Panc1 (cell line): ENCODE measurements at places on chromosomes 2 and 18.

- no peak for DNase-seq
These were observed 30.0 kb downstream of the ADCYAP1 start for GRCh38 chr18:934518-935133.

DNA sequence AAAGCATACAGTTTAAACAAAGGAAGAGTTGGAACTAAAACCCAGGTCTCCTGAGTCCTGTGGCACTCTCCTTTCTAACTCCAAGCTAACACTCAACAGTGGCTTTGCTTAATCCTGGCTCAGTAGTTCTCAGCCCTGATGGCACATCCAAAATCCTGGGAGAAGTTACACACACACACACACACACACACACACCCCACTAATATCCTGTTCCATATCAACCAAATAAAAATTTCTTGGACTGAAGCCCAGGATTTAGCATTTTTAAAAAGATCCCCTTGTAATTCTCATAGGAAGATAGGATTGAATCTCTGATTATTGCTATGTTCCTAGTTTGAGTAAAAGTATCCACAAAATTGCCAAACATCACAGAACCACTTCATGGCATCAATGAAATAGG lies 136.1 kb upstream of the RIOK3 start:
- DNase-seq = no peak

DNA sequence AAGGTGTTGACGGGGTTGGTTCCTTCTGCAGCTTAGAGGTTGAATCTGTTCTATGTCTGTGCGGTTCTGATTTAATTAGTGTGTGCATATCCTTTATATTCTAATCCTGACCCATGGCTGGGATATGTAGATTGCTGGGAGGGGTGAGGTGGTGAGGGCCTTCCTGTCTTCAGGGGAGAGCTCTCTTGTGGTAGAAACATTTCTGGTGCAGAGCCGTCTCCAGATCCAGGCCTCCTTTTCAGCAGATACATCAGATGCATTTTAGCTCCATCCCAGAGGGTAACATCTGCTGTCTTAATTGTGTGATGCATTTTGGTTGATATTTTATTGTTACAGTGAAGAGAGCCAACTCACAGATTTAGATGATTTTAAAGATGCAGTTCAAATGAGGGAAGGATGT lies 227.8 kb downstream of the AGAP1 start:
- no peak for DNase-seq

GRCh38 chr18:79523736-79524180 lies 128.0 kb downstream of the NFATC1 start:
- DNase-seq = no peak

- DNase-seq = no peak
These were observed 75.6 kb downstream of the LDAH start for GRCh38 chr2:20747317-20747716.

DNA sequence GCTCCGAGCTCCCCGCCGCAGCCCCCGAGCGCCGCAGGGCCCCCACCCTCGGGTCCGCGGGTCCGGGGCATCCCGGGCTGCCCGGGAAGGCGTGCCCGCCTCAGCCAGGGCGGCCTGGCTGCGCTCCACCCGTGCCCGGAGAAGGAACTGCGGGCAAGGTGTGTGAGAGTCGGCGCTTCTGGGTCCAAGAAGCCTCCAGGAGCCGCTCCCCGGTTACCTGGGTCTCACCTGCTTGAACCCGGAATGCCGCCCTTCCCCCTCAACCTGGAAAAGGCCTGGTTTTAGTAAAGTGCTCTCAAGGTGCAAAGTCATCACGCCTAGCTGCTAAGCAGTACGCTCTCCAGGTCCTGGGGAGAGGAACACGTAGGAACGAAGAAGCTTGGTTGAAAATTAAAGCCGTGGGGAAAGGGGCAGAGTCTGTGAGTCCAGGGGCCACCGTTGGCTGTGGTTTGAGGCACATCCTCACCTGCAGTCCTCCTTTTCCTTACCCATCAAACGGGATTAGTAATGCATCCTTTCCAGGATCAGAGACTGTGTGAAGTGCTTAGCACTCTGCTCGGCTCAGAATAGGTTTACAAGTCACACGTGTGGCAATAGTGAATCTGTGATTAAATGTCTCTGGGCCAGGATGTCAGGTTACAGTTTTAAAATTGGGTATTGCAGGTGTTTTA lies 1.2 kb downstream of the ASAP2 start:
- no peak for DNase-seq

DNA sequence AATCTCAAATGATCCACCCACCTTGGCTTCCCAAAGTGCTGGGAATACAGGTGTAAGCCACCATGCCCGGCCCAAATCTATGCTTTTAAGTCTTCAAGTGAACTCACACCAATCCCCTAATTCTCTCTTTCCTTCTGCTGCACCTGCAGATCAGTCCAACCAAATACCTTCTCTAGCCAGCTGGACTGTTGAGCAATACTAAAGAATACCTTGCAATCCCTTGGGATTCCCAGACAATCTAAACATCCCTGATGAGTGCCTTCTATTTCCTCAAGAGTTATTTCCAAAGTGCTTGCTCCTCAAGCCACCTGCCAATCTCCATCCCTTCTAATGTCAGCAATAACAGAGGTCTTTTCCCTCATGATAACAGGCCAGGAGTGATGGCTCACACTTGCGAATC lies 48.6 kb downstream of the SF3B1 start:
- no peak for DNase-seq

DNA sequence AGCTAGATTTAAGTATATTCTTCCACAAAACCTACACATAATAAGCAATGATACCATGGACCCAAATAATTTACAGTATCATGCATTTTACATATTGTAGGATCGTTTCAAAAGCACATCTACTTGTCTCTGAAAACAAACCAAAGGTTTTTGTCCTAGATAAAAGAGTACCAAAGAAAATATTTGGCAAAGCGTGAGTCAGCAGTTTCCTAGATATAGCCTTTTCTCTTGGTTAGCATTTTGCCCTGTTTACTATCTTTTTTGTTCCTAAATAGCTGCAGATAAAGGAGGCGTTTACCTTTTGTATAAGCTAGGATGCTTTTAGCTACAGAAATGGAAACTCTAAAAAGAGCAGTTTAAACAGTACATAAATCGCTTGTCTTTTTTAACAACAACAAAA lies 305.8 kb upstream of the GULP1 start:
- no peak for DNase-seq

DNA sequence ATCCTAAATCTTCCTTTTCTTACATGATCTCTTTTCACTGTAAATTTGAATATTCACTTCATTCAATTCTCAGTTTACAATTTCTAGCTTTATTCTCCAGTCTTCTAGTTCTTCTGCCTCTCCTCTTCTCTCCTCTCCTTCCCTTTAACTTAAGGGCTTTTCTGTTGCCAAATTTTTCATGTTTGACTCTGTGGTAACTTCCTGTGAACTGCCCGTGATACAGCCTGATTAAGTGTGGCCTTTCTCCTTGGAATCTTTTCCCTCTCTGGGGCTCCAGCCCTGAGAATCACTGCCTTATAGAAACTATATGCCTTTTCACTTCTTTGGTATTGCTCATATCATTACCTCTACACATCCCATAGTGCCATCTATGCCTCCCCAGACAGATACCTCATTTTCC lies 1923.8 kb upstream of the CELF4 start:
- DNase-seq = no peak

DNA sequence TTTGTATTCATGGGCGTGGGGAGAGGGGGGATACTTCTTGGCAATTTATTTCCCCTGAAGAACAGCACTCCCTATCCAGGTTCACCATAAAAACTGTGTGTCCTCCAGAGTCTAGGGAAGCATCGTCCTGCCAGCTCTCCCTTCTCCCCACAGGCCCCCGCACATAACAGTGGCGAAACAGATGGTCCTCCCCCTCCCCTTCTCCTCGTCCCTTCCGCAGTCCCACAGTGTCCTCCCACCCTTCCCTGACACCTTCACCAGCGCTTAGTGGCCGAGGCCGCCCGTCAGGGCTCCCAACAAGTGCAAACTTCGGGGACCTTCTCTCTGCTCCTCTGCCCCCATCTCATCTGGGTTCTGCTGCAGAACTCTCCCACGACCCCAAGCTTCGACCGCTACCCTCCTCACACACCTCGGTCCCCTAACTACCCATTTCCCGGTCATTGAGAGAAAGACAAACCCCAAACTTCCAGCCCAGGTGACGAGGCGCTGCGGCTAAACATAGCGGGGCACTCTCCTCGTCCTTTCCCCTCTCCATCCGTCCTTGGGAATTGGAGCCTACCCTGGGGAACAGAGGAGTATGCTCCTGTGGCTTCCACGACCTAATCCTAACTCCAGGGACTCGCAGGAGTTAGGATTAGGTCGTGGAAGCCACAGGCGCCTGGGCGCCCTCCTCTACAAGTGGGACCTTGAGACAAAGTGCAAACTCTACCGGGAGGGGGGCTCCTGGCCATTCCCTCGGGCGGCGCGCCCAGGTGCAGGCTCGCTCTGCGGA lies 971 bp downstream of the ZNF385B start:
- no peak for DNase-seq

GRCh38 chr2:179861027-179861415 lies 391 bp downstream of the ZNF385B start:
- no peak for DNase-seq

DNA sequence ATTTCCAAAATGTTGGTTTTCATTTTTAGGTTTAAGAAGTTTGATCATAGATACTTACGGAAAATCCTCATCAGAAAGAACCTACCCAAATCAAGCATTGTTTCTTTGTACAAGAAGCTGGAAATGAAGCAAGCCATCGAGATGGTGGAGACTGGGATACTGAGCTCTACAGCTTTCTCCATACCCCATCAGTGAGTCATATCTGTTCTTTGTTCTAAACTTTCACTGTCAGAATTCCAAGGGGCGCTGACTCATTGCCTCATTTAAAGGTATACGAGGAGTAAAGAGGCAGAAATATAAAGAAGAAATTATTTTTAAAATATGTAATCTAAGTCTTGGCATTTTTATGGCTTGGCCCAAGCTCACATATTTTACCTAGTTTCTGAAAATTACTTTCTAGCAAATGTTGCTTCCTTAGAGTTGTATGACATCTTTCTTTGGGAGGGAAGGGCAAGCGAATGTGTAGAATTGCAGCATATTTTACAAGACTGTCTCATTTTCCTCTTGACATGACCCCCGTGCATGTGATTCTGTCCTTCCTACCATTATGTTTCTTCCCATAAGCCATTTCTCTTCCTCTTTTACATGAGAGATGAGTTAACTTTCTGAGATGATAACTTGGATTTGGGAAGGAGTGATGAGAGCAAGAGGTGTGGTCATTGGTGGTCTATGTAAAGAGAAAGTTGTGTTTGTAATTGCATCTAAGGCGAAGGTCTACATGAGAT lies 41.2 kb downstream of the SLC9A4 start:
- DNase-seq = no peak

DNA sequence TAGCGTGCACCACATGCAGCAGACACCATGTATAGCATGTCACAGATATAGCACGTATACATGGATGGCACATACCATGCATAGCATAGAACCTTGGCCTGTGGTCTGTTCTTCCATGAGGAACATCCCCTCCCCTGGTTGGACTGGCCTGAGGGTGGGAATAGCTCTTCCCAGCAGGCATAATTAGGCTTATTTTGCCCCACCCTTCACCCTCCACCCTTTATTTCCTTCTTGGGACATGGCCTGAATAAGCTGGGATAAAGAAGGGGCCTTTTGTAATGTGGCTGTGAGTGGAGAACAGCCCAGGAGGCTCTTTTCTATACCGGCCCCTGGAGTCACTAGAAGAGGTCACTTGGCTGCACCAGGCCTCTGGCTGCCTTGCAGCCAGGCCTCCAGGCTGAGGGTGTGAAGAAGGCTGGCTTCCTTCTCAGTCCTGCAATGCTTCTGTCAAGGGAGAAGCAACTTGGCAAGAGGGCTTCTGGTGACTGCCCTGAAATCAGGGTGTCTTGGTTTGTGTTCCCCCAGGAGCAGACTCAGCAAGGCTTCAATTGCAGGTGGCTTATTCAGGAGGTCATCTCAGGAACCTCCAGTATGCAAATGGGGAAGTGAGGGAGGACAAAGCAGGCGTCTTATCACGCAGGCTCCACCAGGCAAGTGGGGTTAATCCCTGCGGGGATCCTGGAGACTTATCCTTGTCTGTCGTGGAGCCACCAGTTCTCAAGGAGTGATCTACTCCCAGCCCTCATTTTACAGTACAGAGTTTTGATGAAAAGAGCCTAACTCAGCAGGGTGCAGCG lies 68.2 kb downstream of the HS6ST1 start:
- DNase-seq = no peak

DNA sequence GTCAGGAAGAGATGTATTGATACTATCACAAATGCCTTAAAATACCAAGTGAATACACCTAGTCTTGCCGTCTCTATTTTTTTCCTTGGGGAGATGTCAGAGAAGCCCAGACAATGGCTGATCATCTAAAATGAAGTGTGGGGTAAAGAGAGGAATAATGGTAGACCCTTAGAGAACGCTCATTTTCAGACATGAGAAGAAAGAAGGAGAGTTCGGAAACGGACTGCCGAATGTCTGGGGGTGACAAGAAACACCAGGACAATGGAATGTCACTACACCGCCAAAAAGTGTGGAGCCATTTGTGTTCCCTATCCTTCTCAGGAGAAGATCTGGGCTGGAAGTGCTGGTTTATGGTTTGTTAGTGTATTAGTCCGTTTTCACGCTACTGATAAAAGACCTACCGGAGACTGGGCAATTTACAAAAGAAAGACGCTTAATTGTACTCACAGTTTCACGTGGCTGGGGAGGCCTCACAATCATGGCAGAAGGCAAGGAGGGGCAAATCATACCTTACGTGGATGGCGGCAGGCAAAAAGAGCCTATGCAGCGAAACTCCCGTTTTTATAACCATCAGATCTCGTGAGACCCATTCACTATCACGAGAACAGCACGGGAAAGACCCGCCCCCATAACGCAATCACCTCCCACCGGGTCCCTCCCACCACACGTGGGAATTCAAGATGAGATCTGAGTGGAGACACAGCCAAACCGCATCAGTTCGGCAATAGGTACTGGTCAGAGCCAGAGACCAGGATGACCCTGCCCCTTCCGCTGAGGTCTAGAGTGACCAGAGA lies 743.7 kb downstream of the GALR1 start:
- no peak for DNase-seq

DNA sequence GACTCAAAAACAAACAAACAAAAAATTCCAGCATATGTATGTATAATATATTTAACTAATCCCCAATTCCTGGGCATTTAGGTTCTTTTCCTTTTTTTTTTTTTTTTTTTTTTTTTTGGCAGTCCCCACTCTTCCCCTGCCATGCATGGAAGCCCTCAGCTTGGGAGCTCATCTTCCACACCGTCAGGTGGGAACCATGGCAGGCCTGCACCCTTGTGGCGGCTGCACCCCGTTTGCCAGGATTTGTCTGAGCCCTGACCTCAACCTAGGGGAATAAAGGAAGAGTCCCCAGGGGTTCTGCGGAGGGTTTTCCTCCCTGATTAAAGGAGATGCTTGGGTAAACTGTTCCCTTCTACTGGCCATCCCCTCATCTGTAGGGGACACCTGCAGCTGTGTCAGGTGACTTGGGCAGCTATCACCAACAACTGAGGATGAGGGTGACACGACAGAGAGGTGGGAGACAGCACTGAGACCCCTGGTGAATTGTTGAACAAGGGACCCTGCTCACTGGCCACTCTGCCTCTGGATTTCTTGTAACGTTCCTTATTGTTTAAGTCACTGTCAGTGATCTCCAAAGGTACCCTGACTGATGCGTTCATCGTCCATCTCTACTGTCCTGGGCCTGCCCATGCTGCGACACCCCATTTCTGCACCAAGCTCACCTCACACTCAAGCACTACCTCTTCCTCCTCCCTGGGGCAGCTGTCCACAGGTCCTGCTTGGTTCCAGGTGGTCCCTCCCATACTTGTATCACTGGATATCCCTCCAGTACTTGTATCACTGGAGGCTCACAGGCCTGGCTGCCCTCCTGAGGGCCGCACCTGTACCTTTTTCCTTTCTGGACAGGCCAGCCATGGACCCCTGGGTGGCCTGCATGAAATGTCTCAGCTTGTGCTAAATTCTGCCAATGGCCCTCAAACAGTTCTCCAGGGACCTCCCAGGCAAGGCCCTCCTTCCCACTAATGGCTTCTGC lies 14.5 kb downstream of the TMEM185B start:
- no peak for DNase-seq
